Stimulated activated CD4-positive, alpha-beta T cell treated with anti-CD3 and anti-CD28 coated beads, Interleukin-1b, Interleukin-23, amount 100 ng/mL, for 48 hours (primary cell): ENCODE measurements at places on chromosomes 11 and 22.

GRCh38 chr11:69337211-69337721 is 43.3 kb downstream of the MYEOV start:
- peak; percentile 33 for DNase-seq

GRCh38 chr11:3359092-3359824 is 19.7 kb downstream of the ZNF195 start:
- DNase-seq, result no peak

- DNase-seq, result no peak
Measured at GRCh38 chr11:61732705-61733104, 19.7 kb upstream of the MYRF start.

DNA sequence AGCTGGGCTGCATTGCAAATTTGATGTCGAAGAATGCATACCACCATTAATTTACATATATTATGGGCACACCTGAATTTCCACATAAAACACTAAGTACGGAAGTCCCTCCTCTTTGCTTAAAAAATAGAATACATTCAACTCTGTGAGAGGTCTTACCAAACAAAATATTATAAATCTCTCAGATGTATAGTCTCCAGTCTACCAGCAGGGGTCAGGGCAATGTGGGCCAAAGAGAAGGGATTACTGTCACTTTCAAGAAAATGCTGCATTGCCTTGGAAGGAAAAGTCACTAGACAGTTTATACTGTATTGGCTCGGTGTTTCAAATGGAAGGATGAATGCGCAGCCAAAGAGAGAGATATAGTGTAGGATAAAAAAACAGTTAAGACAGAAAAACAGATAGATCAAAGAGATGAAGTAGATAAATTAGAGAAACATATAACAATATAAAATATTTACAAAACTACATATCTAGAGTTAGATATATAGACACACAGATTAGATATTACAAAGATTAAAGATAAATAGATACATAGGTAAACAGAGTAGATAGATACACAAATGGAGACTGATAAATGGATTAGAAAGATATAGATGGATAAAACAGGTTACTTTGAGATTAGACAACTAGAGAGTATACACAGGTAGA is 20.9 kb downstream of the SERGEF start:
- DNase-seq, result peak; percentile 36

DNA sequence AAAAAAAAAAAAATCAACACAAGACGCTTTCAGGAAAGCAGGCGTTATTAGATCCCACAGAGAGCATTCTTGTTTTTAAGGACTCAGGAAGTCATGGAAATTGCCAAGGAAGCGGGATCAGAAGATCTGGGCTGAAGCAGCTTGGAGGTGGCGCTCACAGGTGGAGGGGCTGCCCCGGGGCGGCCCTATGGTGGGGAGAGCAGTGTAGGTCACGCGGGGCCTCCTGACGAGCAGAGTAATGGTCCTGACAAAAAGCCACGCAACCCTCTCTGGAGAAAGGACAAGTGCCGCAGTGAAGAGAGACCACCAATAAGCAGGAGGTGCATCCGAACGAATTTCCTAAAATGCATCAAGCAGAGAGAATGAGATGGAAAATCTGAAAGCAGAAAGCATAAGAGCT is 407.0 kb downstream of the BRD1 start:
- DNase-seq, result no peak
